ENCODE measurements at places on chromosomes 5 and 9.
A peak's percentile ranks its signal among the peaks of the same experiment; 100 is the strongest.

DNA sequence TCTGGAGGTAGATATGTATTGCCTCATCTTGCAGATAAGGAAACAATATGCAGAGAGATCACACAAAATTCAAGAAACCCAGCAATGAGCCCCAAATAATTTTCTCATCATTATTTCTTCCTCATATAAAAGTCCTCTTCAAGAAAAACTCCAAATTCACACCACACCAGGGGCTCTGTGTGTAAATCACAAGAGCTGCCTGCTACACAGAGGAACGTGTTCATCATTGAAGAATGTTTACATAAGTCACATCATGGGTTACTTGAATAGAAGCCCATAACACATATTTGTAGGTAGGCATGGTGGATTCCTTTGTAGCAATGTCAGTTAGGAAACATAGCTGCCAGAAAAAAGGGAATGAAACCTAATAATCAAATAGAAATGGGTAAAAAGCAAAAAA, 308.1 kb upstream of the TLE4 start:
- no peak for DNase-seq

- no peak for DNase-seq
Measured at GRCh38 chr5:143569213-143569701, 165.8 kb upstream of the NR3C1 start.

GRCh38 chr9:35912791-35913400, 3.6 kb downstream of the SPAAR start:
- DNase-seq: no peak

DNA sequence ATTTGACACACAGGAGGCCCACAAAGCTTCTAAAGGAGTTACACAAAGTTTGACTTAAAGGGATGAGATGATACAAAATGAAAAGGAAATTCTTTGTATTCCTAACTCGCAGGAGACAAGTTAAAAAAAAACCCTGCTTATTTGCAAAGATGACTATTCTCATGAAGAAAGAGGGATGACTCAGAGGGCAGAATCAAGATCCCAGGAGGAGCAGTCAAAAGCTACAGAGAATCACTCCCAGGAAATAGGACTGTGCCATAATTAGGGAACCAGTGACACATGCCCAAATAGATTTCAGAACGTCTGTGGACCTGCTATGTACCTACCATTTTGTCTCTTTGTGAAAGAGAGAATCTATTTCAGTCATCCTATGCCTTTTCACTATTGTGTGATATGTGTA, 103.5 kb upstream of the ARRDC3 start:
- DNase-seq: no peak

GRCh38 chr9:93319301-93319991, 132.0 kb upstream of the FAM120A start:
- peak; percentile 56 for DNase-seq

DNA sequence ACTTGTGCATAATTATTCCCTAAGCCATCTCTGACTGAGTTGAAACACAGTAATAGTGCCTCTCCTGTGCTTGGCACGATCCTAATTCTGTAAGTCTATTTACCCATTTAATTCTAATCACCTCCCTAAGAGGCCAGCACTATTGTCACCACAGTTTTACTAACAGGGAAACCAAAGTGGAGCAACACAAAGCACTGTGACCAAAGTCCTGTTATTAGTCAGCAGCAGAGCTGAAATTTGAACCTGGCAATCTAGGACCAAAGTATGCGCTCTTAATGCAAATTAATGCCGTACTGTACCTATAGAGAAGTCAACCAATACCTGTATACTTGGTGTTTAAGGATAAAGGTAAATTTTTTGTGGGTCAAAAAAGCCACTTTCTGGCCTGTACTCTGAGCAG, 77.1 kb upstream of the CNTLN start:
- no peak for DNase-seq

- DNase-seq: no peak
Measured at GRCh38 chr5:141155540-141156374, 5.9 kb downstream of the PCDHB6 start.

- DNase-seq: no peak
Measured at GRCh38 chr5:160451281-160451680, 29.6 kb downstream of the PTTG1 start.

GRCh38 chr9:6488395-6488794, 75.4 kb downstream of the UHRF2 start:
- DNase-seq: no peak

DNA sequence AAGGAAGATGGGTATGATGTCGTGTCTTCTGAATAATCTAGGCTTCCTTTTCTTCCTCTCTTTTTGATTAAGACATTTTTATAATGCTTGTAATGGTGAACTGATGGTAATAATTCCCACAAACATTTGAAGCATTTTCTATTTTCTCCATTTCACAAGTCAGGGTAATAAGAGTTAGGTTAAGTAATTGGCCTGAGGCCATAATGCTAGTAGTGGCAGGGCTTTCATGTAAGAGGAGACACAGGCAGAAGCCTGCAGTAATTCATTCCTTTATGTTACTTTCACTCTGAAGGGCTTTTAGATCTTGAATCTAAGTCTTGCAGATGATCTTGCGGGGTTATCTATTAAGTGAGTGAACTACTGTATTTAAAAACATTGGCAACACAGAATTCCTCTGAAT, 374.9 kb downstream of the MAT2B start:
- DNase-seq: no peak

- DNase-seq: no peak
Measured at GRCh38 chr9:115008536-115009270, 78.3 kb upstream of the TNFSF8 start.

- no peak for DNase-seq
Measured at GRCh38 chr9:97804059-97804365, 49.0 kb upstream of the FOXE1 start.

DNA sequence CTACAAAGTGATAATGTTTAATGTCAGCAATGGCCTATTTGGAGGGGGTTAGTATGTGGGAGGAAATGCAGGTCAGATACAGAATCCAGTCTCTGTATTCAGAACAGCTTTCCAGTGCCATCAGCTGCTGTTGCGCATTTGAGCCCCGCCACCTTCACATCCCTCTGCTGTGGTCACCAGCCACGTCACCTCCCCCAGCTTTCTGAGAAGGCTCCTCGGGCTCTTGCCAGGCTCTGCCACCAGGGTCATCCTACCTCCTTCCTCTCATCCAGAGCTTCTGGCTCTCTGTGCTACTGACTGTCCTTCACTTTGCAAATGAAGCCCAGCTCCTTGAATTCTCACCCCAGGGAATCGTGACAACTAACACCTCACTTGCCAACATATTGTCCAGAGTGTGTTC, 138.8 kb downstream of the PIK3R1 start:
- DNase-seq: no peak

DNA sequence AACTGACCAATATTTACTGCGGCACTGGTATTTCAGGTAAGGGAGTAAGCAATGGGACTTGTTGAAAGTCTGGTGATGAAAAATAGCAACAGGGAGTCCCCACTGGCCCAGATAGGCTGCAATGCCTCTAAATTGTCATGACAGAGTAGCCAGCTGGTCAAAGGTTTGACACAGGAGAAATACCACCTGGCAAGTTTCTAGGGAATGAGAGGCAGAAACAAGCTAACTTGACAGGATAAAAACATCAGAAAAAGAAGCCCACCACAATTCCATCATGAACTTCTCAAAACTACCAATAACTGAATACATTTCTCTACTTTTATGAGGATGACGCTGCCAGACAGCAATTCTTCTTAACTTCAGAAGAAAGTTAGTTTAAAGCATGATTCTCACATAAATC, 99.8 kb downstream of the STRBP start:
- no peak for DNase-seq

DNA sequence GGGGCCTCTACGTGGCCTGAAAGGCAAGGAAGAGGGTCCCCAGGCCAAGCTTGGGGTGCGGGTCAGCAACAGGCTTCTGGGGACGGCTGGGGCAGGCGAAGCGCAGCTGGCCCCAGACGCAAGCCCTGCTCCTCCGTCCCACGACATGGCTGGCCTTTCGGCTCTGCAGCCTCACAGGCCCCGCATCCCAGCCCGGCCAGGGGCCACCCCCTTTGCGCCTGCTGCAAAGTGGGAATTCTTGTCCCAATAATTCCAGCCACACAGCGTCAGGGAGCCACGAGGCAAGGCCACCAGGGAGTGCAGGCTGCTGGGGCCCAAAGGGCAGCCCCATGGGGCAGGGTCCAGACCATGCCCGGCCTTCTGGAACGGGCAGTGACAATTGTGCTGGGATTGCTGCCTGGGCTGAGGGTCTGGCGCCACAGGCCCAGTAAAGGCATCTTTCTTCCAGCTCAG, 1.1 kb upstream of the ENTPD2 start:
- no peak for DNase-seq

- peak; percentile 90 for DNase-seq
Measured at GRCh38 chr5:87541033-87541432, 128.3 kb upstream of the CCNH start.

DNA sequence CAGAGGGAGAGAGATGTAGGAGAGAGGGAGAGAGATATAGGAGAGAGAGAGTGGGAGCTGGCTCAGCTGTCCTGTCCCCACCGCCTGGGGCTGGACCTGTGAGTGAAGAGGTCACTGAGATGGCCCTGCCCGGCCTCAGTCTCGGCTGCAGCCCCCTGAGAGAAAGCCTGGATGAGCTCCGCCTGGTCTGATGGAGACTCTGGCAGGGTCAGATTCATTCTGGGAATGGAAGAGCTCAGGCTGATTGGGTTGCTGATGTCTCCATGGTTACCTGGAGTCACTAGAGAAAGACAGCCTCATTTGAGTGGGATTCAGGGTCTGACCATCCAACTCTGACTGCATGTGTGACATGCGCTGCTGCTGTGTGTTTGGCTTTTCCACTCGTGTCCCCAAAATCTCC, 27.1 kb upstream of the SEMA4D start:
- no peak for DNase-seq

GRCh38 chr9:92538541-92538940, 2.8 kb upstream of the ECM2 start:
- no peak for DNase-seq

- no peak for DNase-seq
Measured at GRCh38 chr5:113527746-113528145, 14.3 kb downstream of the YTHDC2 start.
